NCI-H1436 (cell line): ENCODE measurements at places on chromosomes 16 and 17.

DNA sequence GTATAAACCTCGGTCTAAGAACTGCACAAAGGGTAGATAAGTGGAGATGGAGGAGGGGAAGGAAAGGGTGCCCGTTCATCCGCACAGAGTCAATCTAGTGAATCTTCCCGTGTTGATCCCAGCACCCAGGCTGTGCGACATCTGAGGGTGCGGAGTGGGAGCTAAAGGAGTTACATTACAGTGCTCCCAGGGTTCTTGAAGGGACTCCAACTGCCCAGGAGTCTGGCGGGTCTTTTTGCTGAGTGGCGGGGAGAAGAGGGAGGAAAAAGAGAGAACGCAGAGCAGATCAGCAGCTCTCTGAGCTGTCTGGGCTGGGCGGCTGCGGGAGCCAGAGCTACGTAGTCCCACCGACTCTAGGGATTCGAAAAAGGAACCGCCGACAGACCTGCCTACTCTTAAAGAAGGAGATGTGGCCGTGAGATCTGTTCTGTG lies 1.6 kb upstream of the CA10 start:
- DNase-seq = no peak

DNA sequence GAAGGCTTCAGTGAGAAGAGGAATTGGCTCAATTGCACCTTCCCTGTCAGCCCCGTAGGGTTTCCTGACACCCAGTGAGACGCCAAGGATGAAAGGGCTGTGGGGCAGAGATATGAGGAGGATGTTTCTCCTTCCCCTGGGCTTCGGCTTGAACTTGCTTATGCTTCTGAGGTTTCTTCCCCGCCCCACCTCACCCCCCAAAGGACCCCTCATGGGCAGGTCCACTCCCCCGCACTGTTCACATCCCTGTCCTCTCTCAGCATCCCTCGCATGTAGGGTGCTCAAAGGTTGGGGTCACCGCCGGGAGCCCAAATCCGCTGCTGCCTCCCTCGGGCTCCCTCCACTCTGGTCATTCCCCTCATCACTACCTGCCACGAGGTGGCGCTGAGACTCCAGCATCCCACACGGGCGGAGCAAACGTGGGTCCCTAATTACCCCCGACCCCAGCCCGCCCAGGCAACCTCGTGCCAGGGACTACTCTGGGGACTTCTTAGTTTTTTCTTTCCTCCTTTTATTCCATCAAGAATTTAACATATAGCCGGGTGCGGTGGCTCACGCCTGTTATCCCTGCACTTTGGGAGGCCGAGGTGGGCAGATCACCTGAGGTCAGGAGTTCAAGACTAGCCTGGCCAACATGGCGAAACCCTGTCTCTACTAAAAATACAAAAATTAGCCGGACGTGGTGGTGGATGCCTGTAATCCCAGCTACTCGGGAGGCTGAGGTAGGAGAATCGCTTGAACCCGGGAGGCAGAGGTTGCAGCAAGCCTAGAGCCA lies 3.3 kb upstream of the TRARG1 start:
- DNase-seq = peak; percentile 48

DNA sequence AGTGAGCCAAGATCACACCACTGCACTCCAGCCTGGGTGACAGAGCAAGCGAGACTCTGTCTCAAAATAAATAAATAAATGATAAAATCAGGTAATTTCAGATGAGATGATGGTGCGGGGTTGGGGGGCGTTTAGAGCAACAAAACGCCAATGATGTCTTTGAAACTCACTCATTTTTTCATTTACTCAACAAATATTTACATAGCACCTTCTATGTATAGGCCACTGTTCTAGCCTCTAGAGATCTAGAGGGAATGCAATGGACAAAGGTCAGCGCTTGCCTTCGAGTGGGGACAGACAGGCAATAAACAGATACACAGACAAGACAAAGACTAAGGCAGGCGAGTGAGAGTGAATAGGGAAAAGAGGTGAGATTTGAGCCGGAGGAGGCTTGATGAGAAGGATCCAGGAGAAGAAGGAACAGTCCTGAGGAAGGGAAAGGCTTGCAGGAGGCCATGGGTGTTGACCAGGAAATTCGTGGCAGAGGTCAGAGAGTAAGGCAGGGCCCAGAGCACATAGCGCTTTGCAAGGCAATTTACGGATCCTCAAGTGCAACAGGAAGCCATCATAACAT lies 14.1 kb downstream of the ALDH3A1 start:
- no peak for DNase-seq

DNA sequence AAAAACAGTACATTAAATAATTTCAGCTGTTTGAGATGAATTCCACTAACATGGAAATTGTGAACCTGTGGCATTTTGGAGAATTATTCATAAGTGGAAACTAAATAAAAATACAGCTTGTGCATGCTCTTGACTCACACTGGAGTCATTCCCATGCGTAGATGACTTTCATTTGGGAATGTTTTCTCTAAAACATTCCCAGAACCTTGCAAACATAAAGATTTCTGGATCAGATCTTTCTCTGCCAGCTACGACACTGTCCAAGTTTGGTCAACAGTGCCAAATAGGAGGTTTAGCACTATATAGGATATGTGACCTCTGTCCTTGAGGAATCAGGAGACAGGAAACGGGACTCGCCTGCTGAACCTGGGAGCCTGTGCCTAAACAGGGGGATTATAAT lies 400.9 kb downstream of the SLC39A11 start:
- DNase-seq = no peak

- DNase-seq = no peak
Observed at GRCh38 chr16:50999181-50999580, 151.9 kb downstream of the SALL1 start.

- DNase-seq = no peak
Observed at GRCh38 chr17:59505610-59506276, 59.7 kb upstream of the DHX40 start.
